RPMI8226 (cell line): ENCODE measurements at places on chromosomes 3 and 15.

DNA sequence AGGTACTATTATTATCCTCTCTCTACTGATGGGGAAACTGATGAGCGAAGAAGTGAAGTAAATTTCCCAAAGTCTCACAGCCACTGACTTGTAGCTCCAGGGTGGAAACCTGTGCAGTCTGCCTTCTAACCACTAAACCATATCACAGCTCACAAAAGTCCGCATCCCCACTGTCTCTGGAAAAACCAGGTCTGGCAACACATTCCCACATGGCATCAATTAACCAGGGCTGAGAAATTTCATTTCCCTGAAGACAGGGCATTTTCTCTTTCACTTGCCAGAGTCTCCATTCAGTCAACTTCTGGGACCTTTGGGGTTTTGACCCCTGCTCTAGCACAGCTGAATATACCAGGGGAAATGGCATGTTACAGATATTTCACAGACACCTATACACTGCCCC lies 26.5 kb downstream of the FBXO40 start:
- no peak for DNase-seq

DNA sequence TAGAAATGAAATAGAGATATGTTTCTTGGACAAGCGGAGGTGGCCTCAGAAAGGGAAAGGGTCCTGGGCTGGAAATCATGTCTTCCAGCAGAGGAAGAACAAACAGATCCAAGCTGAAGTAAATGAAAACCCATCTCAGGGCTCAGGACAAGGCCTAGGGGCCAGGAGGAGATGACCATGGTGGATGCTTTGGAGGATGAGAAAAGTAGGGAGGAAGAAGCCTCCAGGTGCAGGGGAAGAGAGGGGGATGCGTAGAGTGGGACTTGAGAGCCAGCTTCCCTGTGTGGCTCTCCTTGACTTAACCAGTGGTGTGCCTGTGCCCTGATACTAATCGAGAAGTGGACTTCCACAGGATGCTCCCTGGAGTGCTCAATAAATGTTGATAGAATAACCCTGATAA lies 203.2 kb downstream of the FAM43A start:
- DNase-seq: no peak

DNA sequence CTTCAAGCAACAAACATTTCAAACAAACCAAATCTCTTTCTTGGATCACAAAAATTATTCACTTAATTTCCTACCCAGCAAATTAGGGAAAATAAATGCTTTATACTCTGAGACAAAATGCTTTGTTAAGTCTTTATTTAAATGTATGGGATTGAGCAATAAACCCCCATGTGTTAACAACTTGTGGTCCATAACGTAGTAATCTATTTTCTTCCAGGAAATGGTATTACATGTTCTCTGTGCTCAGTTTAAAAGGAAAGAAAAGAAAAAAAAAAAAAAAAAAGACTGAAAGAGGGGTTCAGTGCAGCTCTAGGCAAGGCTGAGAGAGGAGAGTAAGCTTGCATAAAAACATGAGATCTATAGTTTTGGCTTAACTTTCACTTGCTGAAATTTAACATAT lies 102.3 kb downstream of the PIK3CB start:
- no peak for DNase-seq

DNA sequence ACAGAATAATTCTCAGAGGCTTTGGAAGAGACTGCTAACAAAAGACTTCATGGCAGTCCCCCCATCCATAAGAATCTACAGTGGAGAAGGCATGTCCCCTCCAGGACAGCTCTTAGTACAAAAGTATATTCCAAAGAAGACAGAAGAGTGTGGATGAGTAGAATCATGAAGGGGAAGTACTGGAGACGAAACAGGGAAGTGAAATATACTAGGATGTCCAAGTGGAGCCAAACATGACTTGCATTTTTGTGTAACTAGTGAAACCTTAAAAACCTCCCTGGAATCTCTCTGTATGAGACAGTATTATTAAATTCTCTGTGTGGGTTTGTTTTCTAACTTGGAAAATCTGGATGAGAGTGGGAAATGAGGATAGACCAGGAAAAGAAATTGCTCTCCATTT lies 312.4 kb downstream of the RSL24D1 start:
- DNase-seq: no peak

DNA sequence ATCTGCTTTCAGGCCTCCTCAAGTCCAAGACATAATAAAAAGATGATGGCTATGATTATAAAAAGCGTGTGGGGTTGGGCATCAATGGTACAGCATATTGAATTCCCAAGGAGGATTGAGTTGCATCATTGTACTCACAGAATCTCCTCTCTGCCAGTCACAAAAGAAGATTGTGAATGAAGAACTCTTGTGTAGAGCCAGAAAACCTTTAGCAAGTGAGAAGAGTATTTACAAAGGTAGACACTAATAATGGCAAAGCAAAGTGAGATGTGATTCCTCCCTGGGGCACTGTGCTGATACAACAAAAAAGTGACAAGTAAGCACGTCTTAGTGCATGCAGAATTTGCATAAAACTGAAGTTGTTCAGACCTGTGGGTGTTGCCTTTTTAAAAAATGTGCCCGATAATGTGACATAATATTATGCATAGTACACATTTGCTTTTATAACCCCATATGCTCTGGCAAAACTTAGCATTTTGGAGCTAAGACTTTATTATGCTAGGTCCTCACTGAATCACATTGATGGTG lies 291.2 kb upstream of the TBC1D5 start:
- no peak for DNase-seq

GRCh38 chr3:189389346-189389745 lies 217.6 kb downstream of the TPRG1 start:
- DNase-seq: no peak

DNA sequence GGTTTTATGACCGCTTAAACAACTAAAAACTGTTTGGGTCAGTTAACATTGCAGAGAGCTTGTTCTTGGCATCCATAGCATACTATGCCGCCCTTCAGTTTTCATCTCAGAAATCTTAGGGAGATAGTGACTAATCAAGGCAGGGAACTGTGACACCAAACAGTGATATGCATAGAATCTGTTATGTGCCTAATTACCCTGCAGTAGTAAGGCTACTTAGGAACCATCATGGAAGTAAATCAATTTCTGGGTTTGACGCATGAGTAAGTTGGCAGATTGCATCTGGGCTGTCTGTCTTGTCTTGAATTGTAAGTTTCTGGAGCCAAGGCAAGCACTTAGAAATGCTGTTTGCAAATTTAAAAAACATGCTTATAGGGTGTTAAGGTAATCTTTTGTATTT lies 22.5 kb downstream of the KCTD6 start:
- no peak for DNase-seq

GRCh38 chr3:123552768-123553167 lies 32.1 kb downstream of the HACD2 start:
- no peak for DNase-seq

GRCh38 chr3:196270499-196270898 lies 17.0 kb downstream of the PCYT1A start:
- DNase-seq: no peak

- no peak for DNase-seq
Measured at GRCh38 chr3:123816673-123817207, 67.4 kb downstream of the MYLK start.

- DNase-seq: no peak
Measured at GRCh38 chr3:42079701-42080452, 11.3 kb upstream of the TRAK1 start.

- DNase-seq: no peak
Measured at GRCh38 chr3:28745436-28745835, 396.8 kb upstream of the AZI2 start.

DNA sequence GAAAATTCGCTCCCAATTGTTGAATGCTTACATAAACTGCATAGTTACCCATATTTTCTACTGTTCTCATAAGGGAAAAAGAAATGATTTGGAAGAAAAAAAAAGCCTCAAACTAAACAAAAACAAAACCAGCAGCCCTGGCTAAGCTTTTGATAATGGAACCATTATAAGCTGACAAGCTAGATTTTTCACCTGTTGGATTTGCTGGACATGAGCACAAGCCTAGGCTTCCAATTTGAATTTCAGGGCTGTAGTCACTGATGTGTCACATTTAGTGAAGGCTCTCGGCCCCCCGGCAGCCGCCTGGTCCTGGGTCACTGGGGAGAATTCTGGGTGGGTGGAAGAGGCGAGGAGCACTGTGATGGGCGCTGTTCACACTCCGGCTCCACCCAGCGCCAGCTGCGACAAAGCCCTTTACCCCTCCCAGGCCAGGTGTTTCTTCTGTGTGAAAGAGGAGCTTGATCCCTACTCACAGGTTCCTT lies 4.6 kb downstream of the FBXL22 start:
- DNase-seq: peak; percentile 80

DNA sequence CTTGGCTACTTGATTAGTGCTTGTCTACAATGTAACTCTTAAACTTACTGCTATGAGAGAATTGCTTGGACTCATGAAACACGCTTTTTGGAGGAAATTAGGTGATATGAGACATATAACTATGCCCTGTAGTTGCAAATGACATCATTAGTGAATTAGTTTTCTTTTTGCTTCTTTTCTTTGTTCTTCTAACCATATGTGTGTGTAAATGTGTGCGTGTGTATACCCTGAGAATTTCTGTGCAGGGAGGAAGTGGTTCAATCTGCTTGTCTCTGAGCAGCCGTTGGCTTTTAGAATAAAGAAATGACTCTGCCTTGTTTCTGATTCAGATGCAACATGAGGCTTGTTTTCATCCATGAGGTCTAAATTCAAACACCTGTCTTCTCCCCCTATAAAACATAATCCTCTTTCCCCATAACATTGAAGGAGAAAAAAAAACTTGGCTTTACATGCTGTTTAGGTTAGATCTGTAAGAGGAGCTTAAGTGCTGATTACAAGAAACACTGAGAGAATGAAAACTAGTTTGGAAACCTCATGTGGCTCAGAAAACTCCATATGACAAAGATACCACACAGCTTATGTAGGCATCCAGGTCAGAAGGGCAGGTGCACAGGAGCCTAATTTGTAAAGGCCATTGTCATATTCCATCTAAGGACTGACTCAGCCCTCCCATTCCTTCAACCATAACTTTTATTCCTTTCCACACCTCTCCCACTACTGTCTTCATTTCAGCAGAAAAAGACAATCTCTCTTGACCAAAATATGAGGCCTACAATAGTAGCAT lies 30.5 kb upstream of the BLM start:
- DNase-seq: peak; percentile 42

GRCh38 chr3:172404237-172404962 lies 43.9 kb downstream of the GHSR start:
- DNase-seq: no peak

DNA sequence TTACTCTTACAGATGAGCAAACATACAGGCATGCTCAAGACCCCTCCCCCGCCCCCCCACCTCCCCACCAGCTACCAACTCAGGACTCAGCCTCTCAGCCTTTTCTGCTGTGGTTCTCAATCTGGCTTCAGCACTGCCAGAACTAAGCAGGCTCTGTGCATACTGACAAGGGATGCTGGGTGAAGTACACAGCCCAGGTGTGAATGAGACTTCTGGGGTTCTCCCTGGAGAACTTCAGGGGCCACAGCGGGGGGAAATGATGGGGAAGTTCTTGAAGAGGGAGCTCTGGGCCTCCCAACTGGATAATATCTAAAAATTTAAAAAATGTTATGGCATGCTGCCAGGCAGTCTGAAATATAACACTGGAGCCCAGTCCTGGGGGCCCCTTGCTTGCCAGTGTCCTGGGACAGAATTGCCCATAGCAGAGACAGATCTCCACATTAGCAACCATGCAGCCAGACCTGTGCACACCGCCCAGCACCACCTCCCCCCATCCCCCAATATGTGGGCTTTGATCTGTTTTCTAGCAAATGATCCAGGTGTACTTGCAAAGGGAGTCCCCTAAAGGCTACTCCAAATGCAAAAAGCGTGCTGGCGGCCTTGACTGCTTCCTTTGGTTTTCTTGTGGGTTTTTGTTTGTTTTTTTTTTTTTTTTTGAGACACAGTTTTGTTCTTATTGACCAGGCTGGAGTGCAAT lies 41.4 kb downstream of the PGPEP1L start:
- no peak for DNase-seq

DNA sequence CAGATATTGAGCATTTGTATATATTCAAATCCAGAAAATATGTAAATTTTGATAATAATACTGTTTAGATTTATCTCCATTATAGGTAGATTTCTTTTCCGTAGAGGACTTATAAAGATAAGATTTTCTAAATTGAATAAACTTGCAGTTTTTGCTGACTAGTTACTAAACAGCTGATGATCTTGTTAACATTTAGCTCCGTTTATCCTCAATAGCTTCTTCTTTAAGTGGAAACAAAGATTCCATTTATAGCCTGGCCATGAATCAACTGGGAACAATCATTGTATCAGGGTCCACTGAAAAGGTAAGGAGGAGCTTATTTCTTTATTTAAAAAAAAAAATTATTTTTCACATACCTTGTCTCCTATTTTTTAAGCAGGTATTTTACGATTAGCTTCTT lies 16.7 kb downstream of the WDR48 start:
- DNase-seq: no peak

GRCh38 chr15:31434588-31435260 lies 108.1 kb downstream of the KLF13 start:
- DNase-seq: peak; percentile 8

GRCh38 chr15:80100247-80100646 lies 40.8 kb downstream of the ZFAND6 start:
- no peak for DNase-seq

GRCh38 chr3:76643623-76644304 lies 396.1 kb upstream of the ROBO2 start:
- DNase-seq: no peak

- no peak for DNase-seq
Measured at GRCh38 chr3:114329823-114330222, 36.0 kb downstream of the TIGIT start.

GRCh38 chr3:126316031-126316461 lies 41.2 kb downstream of the KLF15 start:
- DNase-seq: no peak

- DNase-seq: peak; percentile 78
Measured at GRCh38 chr15:74901612-74902063, 5.0 kb downstream of the FAM219B start.

DNA sequence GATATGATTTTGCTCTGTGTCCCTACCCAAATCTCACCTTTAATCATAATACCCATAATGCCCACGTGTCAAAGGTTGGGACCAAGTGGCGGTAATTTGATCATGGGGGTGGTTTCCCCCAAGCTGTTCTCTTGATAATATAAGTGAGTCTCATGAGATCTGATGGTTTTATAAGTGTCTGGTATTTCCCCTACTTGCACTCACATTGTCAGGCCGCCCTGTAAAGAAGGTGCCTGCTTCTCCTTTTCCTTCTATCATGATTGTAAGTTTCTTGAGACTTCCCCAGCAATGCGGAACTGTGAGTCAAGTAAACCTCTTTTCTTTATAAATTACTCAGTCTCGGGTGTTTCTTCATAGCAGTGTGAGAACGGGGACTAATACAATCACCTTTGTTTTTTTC lies 279.8 kb downstream of the ARPP21 start:
- DNase-seq: no peak

DNA sequence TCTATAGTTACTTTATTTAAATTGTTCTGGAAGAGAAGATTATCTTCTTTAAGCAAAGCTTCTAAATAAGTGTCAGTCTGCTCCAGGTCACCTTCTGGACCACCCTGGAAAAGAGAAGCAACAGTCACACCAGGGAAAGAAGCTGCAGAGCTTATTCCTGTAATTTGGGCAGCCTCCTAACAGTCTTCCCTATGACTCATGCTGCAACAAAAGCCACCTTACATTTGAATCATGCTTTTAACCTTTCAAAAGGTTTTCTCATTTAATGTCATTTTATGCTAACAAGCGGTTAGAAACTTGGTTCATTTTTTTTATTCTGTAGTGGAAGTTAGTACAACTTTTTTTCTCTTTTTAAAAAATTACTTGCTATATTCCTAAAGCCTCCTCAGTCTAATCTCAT lies 5.3 kb upstream of the GUCA1C start:
- DNase-seq: no peak
